ENCODE measurements at places on chromosomes 16 and 17. TPM values are rescaled to one million over a fixed set of nuclear protein-coding genes. Genes with fewer than 3 reads are reported as not detected.

Gene VTN
- 0.08 TPM for total RNA-seq

Gene TBX2
- not detected for total RNA-seq

Gene CFAP119
- total RNA-seq = 2.2 TPM

Gene EVI2A
- 73.4 TPM for total RNA-seq

Gene CCL16
- total RNA-seq = not detected

Measured in activated CD4-positive, alpha-beta T cell treated with anti-CD3 and anti-CD28 coated beads, Interleukin-2, amount 10 ng/mL, durations not matched to agents 7 days and 5 days (primary cell).